ENCODE measurements at places on chromosomes 7 and 10.

GRCh38 chr10:109967739-109968088 lies 40.1 kb upstream of the ADD3 start:
- DNase-seq, result no peak

- DNase-seq, result no peak
Measured at GRCh38 chr7:44431091-44431608, 59.3 kb downstream of the NUDCD3 start.

DNA sequence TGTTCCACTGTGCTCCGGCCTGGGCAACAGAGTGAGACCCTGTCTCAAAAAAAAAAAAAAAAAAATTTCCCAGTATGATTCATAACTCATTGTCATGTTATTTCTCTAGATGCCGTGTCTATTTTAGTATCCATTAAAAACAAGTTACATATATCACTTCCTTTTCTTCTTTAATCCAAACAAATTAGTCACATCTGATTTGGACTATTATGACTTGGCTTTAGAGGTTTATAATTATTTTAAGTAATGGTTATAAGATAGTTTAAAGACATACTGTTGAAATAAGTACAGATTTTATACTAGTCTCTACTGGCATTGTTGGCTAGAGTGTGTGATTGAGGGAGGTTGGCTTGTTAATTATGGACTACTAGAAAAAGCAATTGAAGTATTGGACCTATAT lies 53.3 kb downstream of the ZMYND11 start:
- no peak for DNase-seq

DNA sequence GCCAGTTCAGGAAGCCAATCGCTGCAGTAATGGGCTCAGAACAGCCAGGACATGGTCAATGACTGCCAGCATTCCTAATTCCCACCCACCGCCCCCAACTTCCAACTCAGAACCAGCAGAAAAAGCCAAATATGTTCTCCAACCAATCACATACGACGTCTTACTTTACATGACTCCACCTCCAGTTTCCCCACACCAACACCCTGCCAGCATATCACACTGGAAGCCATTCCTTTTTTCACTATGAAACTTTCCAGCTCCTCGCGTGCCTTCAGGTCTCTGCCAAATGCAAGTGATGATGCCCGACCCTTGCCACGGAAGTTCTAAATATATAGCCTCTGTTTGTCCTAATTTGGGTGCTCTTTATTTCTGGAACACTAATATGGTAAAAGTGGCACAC lies 12.5 kb downstream of the NPS start:
- DNase-seq, result no peak

DNA sequence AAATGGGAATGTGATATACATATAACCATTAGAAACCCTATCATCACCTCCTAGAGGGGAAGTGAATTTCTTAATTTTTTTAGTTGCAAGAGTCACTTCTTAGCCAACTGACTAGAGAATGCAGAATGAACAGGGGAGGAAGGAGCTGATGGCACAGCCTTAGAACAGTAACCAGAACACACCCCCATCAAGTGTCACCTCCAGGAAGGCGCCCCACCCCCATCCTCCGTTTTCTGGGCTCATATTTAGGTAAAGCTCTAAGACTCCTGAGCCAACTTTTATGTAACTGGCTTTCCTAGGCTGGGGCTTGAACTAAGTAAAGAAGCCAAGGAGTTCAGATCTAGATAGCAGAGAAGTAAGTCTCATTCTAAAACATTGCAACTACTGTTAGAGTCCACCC lies 54.0 kb downstream of the COL17A1 start:
- DNase-seq, result no peak

DNA sequence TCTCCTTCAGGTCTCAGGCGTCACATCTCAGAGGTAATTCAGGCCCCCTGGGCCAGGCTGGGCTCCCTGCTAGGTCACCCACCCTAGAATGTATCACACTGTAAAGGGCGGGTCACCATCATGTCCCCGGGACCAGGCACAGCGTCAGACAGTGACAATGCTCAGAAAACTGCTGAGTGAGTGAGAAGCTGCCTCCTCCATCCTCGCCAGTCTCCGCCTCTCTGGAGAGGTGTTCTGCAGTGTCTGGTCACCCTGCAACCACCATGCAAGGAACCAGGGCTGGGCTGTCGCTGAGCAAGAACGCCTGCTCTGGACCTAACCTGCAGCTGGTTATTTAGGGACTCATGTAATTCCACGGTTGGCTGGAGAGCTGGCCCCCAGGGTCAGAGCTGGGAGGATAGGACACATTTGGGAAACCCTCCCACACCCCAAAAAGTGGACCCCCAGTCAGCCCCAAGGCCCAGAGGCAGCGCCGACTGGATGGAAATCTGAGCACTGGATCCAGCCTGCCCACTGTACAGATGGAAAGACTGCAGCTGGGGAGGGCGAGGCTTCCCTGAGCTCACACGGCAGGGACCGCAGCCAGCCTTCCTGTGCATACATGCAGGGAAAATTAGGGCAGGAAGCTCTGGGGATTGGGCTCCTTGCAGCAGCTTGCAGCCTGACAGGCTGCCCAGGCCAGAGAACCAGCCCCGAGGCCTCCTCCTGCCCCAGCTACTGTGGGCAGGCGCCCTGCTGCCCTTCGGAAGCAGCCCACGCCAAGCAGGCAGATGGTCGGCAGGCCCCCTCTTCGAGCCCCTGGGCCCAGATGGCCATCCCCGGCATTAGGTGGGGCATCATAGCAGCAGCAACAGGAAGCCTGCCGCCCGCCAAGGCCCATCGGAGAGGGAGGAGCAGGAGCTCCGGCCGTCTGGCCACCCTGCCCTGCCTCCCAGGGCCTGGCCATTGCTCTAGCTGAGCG lies 105.4 kb upstream of the ZMIZ1 start:
- DNase-seq, result no peak

DNA sequence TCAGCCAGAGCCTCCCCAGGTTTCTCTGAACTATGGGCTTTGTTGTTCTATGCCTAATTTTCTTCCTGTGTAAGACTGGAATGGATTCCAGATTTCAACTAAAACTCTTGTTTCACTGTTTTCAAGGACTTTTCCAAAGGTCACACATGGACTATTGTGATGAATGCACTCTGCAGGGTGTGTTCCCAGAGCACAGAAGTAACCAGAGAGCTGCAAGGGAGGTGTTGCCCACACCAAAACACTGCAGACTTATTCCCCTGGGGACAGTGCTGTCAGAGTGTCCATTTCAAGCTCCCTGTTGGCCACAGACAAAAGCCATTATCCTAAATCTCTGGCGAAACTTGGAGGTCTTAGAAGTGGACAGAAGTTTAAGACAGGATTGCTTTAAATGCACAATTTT lies 231.6 kb downstream of the TRIL start:
- DNase-seq, result peak; percentile 46

DNA sequence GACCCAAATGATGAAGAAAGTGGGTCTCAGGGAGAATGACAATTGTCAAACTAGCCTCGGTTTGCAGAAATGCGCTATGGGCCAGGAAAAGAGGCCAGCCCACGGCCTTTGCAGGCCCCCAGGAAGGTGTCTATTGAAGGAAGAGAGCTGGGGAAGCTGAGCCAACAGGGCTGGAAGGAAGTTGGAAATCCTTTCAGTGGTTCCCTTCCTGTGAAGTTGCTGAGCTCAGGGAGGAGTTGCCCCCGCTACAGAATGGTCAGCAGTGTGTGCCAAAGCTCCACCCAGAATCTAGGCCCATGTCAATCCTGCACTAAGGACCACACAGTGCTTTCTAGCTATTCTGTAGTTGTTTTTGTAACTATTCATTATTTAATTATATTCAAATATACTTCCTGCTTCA lies 91.6 kb upstream of the ANLN start:
- no peak for DNase-seq

DNA sequence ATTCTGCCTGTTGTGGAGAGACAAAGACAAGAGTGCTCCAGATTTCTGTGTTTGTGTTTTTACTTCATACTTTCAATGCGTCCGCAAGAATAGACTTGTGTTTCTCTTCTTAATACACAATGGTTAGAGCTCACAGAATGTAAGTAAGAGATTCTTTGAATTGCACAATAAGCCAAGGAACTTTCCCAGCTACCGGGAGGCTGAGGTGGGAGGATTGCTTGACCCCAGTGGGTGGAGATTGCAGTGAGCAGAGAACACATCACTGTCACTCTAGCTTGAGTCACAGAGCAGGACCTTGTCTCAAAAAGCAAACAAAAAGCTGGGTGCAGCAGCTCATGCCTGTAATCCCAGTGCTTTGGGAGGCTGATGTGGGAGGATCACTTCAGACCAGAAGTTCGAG lies 250.7 kb upstream of the MYO3A start:
- DNase-seq, result no peak

- no peak for DNase-seq
Measured at GRCh38 chr10:100291356-100291755, 4.9 kb upstream of the BLOC1S2 start.

DNA sequence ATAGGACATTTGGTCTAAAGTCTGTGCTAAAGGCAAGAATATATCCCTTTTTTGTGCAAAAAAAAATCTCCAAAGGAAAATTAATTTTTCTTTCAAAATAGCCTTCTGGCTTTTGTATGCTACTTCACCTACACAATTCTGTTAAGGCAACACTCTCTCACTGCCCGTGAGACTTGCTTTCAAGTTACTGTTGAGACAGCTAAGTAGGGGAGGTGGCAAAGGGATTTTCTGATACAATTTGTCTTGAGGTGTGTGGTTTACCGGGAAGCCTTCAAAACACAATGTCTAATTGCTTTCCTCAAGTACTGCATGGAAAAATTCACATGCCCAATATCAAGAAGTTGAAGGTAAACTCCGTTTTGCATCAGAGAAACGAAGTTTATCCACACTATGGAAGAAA lies 50.8 kb upstream of the RSU1 start:
- DNase-seq, result no peak

GRCh38 chr7:95598511-95598910 lies 2.2 kb upstream of the PDK4 start:
- no peak for DNase-seq

- peak; percentile 65 for DNase-seq
Measured at GRCh38 chr7:143318661-143319060, 2.8 kb downstream of the CLCN1 start.

DNA sequence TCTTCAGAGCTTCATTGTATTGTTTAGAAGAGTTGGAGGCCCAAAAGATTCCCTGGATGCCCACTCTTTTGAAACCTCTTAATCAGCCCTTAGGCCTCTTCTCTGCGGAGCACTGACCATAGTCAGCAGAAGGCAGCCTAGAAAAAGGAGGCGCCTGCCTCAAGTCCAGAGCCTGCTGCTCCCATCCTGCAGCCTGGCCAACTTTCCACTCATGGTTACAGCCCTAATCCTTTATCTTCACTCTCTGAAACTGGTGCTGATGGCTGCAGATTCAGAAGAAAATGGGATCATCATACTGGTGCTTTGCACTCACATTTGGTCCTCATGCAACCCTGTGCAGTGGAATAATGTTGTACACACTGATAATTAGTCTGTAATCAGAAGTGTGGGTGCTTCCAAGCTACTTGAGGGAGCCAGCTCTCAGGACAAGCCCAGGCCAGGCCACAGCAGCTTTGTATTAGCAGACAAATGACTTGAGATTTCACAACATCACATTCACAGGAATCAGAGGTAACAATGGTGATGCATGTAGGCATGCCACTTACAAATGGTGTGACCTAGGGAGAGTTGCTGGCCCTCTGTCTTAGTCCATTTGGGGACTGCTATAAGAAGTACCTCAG lies 272.9 kb downstream of the GALNT17 start:
- no peak for DNase-seq

GRCh38 chr10:55065185-55065584 lies 264.2 kb upstream of the PCDH15 start:
- DNase-seq, result no peak

GRCh38 chr7:55345292-55345691 lies 19.8 kb upstream of the LANCL2 start:
- DNase-seq, result no peak

- no peak for DNase-seq
Measured at GRCh38 chr10:126021833-126022500, 125.6 kb downstream of the FANK1 start.

- peak; percentile 27 for DNase-seq
Measured at GRCh38 chr10:127343821-127344220, 147.4 kb upstream of the INSYN2A start.

DNA sequence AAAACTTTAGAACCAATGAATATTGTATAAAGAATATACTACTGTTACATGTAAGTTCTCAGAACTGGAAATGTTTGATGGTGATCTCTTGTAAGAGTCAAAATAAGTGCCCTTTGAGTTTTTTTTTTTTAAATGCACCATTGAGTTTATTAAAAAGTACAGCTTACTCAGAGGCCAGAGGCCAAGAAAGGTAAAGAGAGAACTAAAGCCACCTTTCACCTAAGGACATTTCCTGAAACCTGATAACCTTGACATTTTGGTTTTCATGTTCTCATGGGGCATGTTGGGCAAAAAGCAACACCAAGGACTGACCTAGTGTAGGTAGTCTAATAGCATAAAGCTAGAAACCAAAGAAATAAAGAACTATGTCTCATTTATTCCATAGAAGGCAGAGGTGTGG lies 27.7 kb downstream of the REEP3 start:
- DNase-seq, result no peak

GRCh38 chr7:34019301-34019790 lies 114.0 kb downstream of the BMPER start:
- DNase-seq, result peak; percentile 75

DNA sequence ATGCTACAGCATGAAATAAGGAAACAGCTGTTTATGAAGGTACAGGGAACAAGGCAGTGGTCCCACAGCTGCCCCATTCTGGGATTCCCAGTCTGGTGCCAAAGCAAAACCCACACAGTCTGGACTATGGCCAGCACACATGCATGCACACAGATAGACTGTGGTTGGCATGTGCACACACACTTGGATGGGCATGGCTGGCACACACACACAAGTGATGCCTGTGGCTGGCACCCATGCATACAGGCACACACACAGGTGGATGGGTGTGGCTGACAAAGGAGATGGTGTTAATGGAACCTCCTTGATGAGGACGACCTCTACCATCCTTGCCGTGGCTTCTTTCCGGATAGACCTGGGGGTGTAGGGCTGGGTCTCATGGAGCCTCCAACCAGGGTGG lies 114.0 kb upstream of the LYZL2 start:
- DNase-seq, result no peak

GRCh38 chr10:78405736-78406135 lies 372.1 kb downstream of the RPS24 start:
- DNase-seq, result no peak

- DNase-seq, result no peak
Measured at GRCh38 chr7:46532571-46532970, 611.5 kb upstream of the IGFBP3 start.

DNA sequence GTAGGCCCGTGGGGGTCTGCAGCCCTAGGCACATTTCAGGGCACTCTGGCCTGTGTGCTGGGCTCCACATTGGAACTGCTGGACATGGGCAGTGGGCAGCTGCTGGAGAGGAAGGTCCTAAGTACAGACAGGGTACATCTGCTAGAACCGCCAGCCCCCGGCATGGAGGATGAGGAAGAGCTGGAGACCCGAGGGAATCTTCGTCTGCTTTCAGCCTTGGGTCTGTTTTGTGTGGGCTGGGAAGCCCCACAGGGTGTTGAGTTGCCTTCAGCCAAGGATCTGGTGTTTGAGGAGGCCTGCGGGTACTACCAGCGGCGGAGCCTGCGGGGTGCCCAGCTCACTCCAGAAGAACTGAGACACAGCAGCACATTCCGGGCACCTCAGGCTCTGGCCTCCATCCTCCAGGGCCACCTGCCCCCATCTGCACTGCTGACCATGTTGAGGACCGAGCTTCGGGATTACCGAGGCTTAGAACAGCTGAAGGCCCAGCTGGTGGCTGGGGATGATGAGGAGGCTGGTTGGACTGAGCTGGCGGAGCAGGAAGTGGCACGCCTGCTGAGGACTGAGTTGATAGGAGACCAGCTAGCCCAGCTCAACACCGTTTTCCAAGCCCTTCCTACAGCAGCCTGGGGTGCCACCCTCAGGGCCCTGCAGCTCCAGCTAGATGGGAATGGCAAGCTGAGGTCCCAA lies 1.4 kb downstream of the HPS6 start:
- no peak for DNase-seq

Measured in fibroblast of the aortic adventitia (primary cell).